Retinal pigment epithelial cell (primary cell): ENCODE measurements at places on chromosomes 16 and 17.

DNA sequence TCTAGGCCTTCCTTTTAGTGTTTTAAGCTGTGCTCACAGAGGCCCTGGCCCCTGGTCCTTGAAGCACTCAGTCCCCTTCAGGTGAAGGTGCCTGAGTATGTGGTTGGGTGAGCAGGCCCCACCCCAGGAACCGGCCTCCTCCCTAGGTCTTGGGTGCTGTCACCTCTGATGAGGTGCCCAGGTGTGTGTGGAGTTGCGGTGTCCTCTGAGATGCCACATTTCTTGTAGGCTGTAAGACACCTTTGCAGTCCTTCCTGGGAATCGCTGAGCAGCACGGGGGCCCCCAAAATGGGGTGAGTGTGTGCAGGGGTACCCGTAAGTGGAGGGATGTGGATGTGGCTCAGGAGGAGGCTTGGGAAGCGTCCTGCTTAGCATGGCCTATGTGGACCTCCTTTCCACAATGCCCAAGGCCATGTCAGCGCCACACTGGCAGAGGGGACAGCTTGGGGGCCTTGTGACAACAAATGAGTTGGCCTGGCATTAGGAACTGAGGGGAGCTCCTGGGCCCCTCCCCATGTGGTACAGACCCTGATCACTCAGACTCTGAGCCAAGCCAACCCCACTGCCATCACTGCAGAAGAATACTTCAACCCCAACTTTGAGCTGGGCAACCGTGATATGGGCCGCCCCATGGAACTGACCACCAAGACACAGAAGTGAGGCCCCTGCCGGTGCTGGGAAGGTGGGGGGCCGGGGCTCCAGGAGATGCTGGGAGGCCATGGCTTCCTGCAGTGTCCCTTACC is 11.2 kb downstream of the CORO6 start:
- no peak for DNase-seq

GRCh38 chr17:67107171-67107570 is 62.8 kb downstream of the CACNG1 start:
- no peak for DNase-seq

DNA sequence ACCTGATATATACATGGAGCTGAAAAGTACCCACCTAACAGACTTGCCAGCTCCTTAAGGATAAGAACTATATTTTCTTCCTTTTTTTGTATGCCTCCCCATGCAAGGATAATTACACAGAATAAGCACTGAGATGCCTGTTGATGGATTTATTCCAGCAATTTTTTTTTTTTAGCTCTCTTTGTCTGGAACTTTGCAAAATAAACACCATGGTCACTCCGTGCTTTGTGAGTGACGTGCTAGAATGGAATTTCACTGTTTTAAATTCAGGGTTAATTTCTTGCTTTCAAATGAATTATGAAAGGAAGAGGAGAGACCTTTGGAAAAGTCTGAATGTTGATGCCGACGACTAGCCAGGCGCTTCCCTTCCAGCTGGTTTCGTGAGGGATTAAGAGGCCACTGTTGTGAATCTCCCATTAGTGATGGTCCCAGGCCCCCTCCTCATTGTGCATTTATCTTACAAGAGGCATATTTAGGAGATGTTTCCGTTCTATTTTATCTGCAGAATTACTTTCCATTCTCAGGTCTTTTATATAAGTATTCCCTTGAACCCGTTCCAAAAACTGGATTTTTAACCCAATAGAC is 529.1 kb downstream of the WWOX start:
- DNase-seq, result no peak

GRCh38 chr16:47866423-47866822 is 289.4 kb downstream of the ABCC12 start:
- DNase-seq, result no peak

- DNase-seq, result no peak
Measured at GRCh38 chr16:57503366-57503765, 17.1 kb upstream of the DOK4 start.

DNA sequence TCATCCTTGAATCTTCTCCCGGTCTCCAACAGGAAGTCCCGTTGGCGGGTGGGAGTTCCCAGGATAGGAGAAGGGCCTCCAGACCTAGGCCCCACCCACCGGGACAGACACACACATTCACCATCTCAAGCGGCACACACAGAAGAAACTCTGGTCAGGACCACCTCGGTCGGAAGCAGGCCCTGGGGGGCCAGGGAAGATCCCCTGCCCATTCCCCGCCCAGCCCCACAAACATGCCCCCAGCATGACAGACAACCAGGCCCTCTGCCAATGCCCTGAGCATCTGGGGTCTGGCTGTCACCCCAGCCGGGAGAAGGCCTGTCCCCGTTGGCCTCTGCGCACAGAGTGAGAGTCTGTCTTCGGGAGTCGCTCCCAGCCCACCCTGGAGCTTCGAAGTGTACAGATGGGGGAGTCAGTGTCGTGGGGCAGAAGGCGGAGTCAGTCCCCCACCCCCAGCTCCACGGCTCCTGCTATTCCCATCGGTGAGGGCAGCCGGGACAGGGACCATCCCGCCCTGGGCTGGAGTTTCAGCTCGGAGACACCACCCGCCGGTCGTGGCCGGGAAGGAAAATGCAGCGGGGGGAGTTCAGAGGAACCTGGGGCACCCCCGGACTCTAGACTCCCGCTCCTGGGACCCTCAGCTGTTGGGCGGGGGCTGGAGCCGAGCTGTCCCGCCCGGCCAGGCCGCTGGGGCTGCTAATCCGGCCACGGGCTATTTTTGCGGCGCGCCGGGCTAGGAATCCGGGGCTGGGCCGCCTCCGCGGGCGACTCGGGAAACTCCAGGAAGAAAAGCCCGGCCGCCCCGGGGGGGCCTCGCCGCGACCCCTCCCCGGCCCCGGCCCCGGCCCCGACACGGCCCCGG is 660 bp downstream of the RHBDF1 start:
- DNase-seq, result no peak

DNA sequence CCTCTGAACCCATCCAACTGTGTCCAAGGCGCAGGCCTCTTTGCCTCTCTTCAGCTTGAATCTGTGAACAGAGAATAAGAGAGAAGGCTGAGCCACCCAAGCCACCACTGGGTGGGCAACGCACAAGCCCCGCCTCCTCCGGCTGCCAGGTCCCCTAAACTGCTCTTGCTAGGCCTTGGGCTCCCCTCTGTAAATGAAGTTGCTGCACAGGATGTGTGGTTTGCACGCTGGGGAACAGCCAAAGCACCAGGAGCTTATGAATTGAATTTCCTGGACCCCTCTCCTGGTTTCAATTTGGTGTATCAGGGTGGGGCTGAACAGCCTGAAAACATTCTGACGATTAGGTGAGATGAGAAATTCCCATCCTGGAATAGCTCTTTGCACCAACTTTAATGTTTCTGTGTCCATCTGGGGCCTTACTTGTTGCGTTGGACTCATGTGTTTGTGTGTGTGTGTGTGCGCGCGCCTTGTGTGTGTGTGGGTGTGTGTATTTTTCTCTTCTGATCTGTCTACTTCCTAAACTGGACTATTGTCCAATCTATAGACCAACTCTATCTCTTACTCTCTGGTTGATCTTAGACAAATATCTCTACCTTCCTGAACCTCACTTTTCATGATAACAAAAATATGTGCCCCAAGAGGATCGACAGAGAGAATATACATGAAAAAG is 2.3 kb downstream of the CCL1 start:
- DNase-seq, result no peak

- peak; percentile 40 for DNase-seq
Measured at GRCh38 chr17:2786176-2786881, 9.9 kb upstream of the RAP1GAP2 start.

DNA sequence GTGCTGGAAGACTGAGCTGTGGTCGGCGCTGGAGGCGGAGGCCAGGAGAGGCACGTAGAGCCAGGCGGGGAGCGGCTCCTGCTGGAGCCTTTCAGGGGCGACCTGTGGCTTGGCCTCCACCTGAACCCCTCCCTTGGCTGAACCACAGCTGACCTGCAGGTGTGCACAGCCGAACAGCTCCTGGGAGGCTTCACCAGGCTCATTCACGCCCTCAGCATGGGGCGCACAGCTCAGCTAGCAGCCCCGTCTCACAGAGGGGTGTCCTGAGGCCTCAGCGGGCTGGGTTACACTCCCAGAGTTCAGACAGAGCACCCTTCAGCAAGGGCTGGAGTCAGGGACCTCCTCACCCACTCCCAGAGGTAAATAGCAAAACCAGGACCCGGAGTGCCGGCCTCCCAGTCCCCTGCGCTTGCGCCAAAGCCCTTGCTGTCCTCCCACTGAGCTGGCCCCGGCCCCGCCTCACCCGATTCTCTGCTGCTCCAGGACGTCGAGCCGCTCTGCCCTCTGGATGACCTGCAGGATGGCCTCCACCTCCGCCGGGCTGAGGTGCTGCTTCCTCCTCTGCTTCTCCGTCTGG is 31.7 kb downstream of the RPH3AL start:
- no peak for DNase-seq

GRCh38 chr16:28482026-28482425 is 9.8 kb downstream of the CLN3 start:
- no peak for DNase-seq

DNA sequence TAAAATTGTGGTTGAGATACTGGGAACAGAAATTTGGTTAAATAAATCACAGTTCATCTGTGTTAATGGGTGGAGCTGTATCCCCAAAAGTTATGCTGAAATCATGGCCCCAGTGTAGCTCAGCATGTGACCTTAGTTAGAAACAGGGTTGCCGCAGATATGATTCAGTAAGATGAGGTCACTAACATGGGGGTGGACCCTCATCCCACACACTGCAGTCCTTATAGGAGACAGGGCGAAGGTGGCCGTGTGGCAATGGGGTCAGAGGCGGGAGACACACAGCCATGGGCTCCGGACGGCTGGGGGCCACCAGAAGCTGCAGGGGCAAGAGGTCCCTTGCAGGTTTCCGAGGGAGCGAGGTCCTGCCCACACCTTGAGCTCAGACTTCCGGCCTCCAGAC is 10.7 kb downstream of the GALNS start:
- no peak for DNase-seq
